Progenitor cell of endocrine pancreas (in vitro differentiated cells): ENCODE measurements at places on chromosomes 2 and 18. TPM values are rescaled to one million over a fixed set of nuclear protein-coding genes. Genes with fewer than 3 reads are reported as not detected.

DNA sequence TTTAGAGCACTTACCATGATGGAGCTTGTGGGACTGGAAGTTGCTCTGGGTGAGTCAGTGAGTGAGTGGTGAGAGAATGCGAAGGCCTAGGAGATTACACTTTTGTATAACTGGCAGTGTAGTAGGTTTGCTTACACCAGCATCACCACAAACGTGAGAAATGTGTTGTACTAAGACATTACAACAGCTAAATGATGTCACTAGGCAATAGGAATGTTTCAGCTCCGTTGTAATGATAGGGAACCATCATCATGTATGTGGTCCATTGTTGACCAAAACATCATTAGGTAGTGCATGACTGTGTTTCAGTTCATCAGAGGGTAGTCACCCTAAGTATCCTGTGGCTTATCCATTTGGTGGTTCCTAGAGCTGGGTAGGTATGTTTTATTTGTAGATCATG lies 11.9 kb downstream of the ZNF407 start:
- no peak for DNase-seq
- H3K4me3 ChIP-seq = no peak overlapping the region
- peaks cover 8% of the 10 kb centered on the region for H3K4me1 ChIP-seq
- no peaks in the 10 kb centered on the region for H3K36me3 ChIP-seq
- H3K27me3 ChIP-seq = no peaks in the 10 kb centered on the region
- no peak overlapping the region for H3K27ac ChIP-seq

The MEP1B gene
- total RNA-seq = not detected in 2 replicates

The C1QL2 gene
- 0.14 and 0.24 TPM in 2 replicates for total RNA-seq

- peaks cover 8% of the 10 kb centered on the region for H3K4me1 ChIP-seq
- DNase-seq = no peak
- no peaks in the 10 kb centered on the region for H3K36me3 ChIP-seq
These were observed 140.4 kb downstream of the CELF4 start for GRCh38 chr18:37425222-37425621.

The HOXD13 gene
- not detected in 2 replicates for total RNA-seq

- no peaks in the 10 kb centered on the region for H3K36me3 ChIP-seq
- no peak overlapping the region for H3K27ac ChIP-seq
- DNase-seq = no peak
- H3K4me3 ChIP-seq = no peak overlapping the region
- H3K27me3 ChIP-seq = no peaks in the 10 kb centered on the region
- peaks cover 27% of the 10 kb centered on the region for H3K4me1 ChIP-seq
These were observed 191.9 kb downstream of the MC4R start for GRCh38 chr18:60180671-60181070.

- no peaks in the 10 kb centered on the region for H3K27me3 ChIP-seq
- H3K36me3 ChIP-seq = no peaks in the 10 kb centered on the region
- H3K27ac ChIP-seq = no peak overlapping the region
- H3K4me3 ChIP-seq = no peak overlapping the region
These were observed 747.0 kb downstream of the BCL11A start for GRCh38 chr2:59806486-59806885.

- no peaks in the 10 kb centered on the region for H3K27me3 ChIP-seq
- H3K27ac ChIP-seq = no peak overlapping the region
- H3K4me3 ChIP-seq = no peak overlapping the region
- no peaks in the 10 kb centered on the region for H3K36me3 ChIP-seq
- H3K4me1 ChIP-seq = peaks cover 25% of the 10 kb centered on the region
- peak; percentile 37 for DNase-seq
These were observed 75.4 kb upstream of the HNMT start for GRCh38 chr2:137888845-137889244.

The SERPINB3 gene
- not detected in 2 replicates for total RNA-seq

The SMAD2 gene
- total RNA-seq = 140 and 145 TPM in 2 replicates

The TUBB8B gene
- total RNA-seq = 0.64 and 0.93 TPM in 2 replicates

DNA sequence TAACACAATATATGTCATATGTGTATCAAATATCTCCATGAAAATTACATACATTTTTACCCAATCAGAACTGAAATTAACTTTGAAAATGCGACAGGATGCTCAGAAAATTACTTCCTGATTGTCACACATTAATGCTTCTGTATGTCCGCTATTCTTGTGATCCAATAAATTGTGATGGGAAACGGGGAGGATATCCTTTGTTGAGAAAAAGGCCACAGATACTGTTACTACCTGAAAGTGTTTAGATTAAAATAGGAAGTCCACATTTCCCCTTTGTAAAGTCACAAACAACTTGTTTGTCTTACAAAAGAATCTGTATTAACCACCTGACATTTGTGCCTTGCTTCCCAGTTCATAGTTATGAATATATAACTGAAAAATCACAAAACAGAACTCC lies 62.9 kb downstream of the NOL10 start:
- H3K27ac ChIP-seq = no peak overlapping the region
- DNase-seq = no peak
- H3K4me3 ChIP-seq = no peak overlapping the region
- H3K36me3 ChIP-seq = peaks cover 29% of the 10 kb centered on the region
- H3K4me1 ChIP-seq = peaks cover 4% of the 10 kb centered on the region
- H3K27me3 ChIP-seq = no peaks in the 10 kb centered on the region

DNA sequence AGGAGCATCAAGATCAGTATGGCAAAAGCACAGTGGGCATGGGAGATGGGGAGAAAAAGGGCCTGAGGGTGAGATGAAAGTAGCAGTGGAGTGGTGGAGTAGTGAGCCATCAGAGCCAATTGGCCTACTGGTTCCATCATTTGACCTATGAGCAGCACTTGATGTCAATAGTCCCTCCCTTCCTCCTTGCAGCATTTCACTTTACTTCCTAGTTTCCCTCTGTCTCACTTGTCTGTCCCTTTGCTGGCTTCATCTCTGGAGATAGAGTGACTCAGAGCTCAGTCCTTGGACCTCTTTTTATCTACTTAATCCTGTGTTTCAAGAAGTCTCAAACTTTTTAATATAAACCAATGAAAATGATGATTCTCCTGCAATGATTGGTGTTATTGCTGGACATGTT lies 32.1 kb downstream of the FBXO48 start:
- no peaks in the 10 kb centered on the region for H3K36me3 ChIP-seq
- DNase-seq = no peak
- H3K4me1 ChIP-seq = peaks cover 2% of the 10 kb centered on the region
- H3K4me3 ChIP-seq = no peak overlapping the region
- H3K27me3 ChIP-seq = peaks cover 31% of the 10 kb centered on the region
- no peak overlapping the region for H3K27ac ChIP-seq

DNA sequence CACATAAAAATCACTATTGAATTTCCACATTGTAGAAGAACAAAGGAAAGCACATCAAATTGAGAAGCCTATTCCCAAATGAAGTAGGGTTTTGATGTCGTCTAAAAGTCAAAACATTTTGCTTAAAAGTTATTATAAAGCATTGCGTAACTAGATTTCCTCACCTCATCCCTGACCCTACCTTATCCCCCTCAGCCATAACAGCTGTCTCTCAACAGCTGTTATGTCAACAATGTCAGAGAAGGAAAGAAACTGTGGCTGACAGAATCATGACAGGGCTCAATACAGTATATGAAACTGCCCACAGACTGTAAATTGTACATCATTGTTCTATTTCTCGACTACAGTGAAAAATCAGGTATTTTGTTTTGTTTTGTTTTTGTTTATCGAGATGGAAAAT lies 63.0 kb upstream of the ACVR1C start:
- DNase-seq = no peak
- no peak overlapping the region for H3K4me3 ChIP-seq
- H3K36me3 ChIP-seq = no peaks in the 10 kb centered on the region
- H3K4me1 ChIP-seq = no peaks in the 10 kb centered on the region

The AQP4 gene
- total RNA-seq = 1.6 and 1.7 TPM in 2 replicates

GRCh38 chr2:226791056-226791486 lies 8.5 kb downstream of the IRS1 start:
- peaks cover 30% of the 10 kb centered on the region for H3K4me1 ChIP-seq
- no peaks in the 10 kb centered on the region for H3K27me3 ChIP-seq
- H3K4me3 ChIP-seq = peak overlapping the region; percentile 88
- H3K27ac ChIP-seq = peak overlapping the region; percentile 97
- peaks cover 14% of the 10 kb centered on the region for H3K36me3 ChIP-seq

DNA sequence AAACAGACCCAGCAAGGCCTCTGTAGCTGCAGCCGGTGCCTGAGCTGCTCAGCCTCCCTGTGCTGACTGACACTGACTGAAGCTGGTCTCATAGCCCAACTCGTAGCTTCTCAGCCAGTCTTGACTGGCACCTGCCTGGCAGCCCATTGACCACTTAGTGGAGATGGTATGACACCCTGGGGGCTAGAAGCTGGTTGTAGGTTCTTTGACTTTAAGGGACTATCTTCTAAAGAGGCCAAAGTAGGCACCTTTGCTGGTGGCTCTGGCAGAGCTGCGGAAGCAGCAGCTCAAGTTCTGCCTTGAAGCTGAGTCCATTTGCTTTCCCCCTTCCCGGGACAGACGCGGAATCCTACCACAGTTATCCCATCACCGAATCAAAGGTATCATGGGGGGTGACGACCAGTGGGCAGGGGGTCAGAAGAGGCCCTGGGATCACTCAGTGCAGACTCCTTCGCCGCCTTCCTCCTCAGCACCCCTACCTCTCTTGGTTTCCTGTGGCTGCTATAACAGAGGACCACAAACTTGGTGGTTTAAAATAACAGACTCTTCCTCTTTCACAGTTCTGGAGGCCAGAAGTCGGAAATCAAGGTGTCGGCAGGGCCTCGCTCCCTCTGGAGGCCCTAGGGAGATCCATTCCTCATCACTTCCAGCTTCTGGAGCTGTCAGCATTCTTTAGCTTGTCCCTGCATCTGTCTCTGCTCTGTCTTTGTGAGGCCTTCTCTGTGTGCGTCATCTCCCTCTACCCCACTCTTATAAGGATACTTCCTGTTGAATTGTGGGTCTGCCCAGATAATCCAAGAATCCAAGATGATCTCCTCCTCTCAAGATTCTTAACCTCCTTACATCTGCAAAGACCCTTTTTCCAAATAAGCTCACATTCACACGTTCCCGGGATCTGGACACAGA lies 13.7 kb upstream of the FOSL2 start:
- H3K36me3 ChIP-seq = no peaks in the 10 kb centered on the region
- H3K4me3 ChIP-seq = no peak overlapping the region
- no peak for DNase-seq
- H3K27me3 ChIP-seq = peaks cover 6% of the 10 kb centered on the region

DNA sequence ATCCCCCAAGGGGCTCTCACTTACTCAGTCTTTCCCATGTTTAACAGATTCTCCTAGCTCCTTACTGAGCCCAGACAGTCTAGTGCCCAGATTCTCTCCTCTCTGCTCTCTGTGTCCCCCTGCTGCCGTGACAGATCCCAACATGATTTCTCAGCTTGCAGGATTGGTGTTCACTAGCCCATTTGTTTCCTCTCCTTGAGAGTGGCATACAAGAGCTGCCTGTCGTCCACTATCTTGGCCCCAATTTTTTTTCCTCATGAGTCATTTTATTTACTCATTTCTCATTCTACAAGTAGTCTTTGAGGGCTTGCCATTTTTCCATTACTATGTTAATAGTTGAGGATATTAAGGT lies 199.9 kb upstream of the FN1 start:
- no peaks in the 10 kb centered on the region for H3K27me3 ChIP-seq
- no peak overlapping the region for H3K27ac ChIP-seq
- H3K4me1 ChIP-seq = no peaks in the 10 kb centered on the region

The ALPP gene
- total RNA-seq = not detected in 2 replicates

The COLEC11 gene
- total RNA-seq = not detected in 2 replicates

- H3K27ac ChIP-seq = no peak overlapping the region
- H3K27me3 ChIP-seq = peaks cover 4% of the 10 kb centered on the region
- no peak for DNase-seq
- no peak overlapping the region for H3K4me3 ChIP-seq
- H3K4me1 ChIP-seq = no peaks in the 10 kb centered on the region
These were observed 401.5 kb upstream of the TRIB2 start for GRCh38 chr2:12315224-12315623.

DNA sequence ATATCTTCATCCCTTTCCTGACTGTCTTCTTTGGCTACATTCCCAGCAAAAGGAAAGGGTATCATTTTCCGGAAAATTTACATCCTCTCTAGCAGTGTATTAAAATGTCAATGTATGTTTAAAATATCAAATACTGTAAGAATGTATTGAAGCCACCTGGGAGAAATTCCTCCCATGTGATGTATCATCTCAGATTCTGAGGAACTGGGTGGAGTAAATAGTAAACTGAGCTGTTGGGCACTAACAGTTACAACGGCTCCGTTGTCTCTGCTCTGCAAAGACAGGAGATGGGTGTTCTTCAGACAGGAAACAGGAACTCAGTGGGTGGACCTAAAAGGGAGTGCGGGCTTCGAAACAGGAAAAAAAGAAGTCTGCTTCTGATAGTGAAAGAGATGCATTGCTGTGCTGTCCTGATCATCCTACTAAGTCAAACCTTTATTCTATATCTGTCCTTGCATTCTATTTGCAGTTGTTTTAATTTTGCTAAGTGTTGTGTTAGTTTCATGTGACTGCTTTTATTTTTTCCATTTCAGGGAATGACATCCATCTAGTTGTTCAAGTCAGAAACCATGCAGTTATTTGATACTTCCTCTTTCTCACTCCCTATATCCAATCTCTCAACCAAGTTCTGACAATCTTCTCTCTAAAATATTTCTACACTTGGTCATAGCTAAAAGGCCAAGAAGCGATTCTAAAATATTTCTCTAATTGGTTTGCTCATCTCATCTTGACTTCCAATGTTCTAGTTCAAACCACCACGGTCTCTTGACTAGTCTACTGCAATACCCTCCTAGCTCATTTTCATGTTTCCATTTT lies 19.4 kb downstream of the DOK1 start:
- DNase-seq = no peak
- H3K27ac ChIP-seq = no peak overlapping the region
- no peaks in the 10 kb centered on the region for H3K4me1 ChIP-seq
- H3K4me3 ChIP-seq = no peak overlapping the region

The KCNK3 gene
- 1.2 and 1.5 TPM in 2 replicates for total RNA-seq

The RNF125 gene
- total RNA-seq = 2.6 and 2.8 TPM in 2 replicates

DNA sequence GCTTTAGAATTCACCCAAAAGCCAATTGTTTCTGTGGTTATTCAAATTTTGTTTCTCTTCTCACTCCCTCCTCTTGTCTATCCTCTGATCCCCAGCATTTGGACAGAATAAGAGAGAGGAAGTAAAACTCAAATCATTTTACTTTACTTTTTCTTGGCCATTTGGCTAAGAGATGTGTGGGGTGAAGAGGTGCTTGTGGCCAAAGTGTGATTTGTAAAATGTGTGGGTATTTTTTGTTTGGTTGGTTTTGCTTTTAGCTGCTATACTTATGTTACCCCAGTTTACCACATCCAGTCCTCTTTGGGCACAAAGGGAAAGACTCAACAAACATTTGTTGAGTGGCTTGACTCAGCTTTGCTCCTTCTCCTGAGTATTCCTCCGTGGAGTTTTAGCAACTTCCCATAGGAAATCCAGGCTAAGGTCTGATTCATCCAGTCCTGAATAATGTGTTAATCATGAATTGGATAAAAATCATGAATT lies 109.1 kb upstream of the CYP1B1 start:
- no peak overlapping the region for H3K27ac ChIP-seq
- no peak for DNase-seq
- no peaks in the 10 kb centered on the region for H3K27me3 ChIP-seq
- H3K4me3 ChIP-seq = no peak overlapping the region

- no peaks in the 10 kb centered on the region for H3K4me1 ChIP-seq
- H3K36me3 ChIP-seq = no peaks in the 10 kb centered on the region
- no peaks in the 10 kb centered on the region for H3K27me3 ChIP-seq
- no peak overlapping the region for H3K27ac ChIP-seq
- no peak for DNase-seq
- no peak overlapping the region for H3K4me3 ChIP-seq
These were observed 161.3 kb downstream of the DNER start for GRCh38 chr2:229553091-229553490.

The VAMP8 gene
- total RNA-seq = 71.3 and 76.0 TPM in 2 replicates
